HFF-Myc (cell line): ENCODE measurements at places on chromosomes 3 and 15.
A peak's percentile ranks its signal among the peaks of the same experiment; 100 is the strongest.

GRCh38 chr3:179146911-179147513 is 1.1 kb upstream of the PIK3CA start:
- DNase-seq = peak; percentile 47

DNA sequence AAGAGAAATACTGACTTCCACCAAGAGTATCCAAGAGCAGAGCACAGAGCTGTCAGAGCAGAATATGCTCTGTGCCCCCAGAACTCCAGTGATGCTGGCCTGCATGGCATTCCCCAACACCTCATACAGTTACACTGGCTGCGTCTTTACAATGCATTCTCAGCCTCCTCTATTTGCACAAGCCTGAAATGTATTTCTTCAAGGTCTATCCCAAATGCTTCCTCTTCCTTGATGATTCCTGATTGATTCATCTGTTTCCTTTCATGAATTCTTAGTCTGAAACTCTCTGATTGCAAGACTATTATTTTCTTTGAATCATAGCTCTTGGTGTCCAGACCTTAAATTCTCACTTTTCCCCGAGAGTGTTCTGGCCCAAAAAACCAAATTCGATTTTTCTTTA is 664.7 kb downstream of the MECOM start:
- DNase-seq = no peak

- DNase-seq = no peak
Measured at GRCh38 chr3:14617508-14618023, 34.0 kb upstream of the CCDC174 start.

GRCh38 chr3:61564395-61565059 is 3.2 kb downstream of the PTPRG start:
- peak; percentile 20 for DNase-seq

- no peak for DNase-seq
Measured at GRCh38 chr3:46609212-46609721, 3.1 kb upstream of the FAM240A start.

DNA sequence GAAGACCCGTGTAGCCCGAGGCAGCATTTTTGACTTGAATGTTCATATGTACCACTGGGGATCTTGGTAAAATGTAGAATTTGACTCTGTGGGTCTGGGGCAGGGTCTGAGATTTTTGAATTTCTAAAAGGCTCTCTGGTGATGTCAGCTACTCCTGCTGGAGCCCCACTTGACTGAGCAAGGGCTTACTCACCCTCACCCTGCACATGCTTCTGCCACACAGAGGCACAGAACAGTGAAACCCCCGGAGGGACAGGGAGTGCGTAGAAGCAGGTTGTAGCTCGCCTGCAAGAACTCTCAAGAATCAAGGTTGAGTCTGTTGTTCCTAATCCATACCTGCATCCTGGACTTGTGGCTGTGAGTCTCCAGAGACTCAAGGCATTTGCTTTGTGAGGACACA is 41.1 kb downstream of the SLCO3A1 start:
- DNase-seq = no peak

DNA sequence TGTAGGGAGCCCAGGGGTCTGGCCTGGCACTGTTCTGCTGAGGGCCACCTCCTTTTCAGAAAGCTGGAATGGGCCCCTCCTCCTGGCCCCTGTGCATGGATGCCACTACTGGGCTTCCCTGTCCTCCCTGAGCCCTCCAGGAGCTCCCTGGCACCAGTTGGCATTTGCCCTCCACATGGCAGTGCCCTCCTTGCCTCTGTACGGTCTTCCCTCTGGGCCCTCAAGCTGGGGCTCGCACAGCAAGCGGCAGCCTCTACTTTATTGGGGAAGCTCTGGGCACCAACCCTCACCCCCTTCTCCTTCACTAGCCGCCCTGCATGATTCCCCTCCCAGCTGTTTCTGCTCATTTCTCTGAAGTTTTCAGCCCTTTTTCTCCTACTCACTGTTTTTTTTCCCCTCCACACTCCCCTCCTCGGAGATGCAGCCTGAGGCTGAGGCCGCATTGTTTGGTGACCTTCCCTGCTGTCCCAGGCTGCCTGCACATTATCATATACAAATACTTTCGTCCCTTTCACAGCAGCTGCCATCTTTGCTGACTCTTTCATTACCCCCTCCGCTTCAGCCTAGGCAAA is 127.3 kb downstream of the EEFSEC start:
- DNase-seq = no peak

DNA sequence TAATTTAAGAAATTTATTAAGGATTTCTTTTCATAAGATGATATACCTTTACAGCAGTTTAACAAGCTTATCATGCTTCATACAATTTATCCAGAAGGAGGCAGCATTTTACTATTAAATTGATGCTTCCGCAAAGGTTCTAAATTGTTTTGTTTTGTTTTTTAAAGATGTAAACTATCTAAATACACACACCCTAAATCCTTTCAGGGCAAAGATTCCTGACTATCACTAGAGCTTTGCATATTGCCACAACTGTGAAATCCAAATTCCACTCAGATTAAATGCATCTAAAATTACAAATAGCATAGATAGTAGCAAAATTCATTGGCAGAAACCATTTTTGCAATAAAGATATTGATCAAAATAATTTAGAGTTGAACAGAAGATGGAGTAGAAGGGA is 44.5 kb upstream of the CCNL1 start:
- DNase-seq = no peak

- DNase-seq = no peak
Measured at GRCh38 chr3:155356594-155357370, 63.3 kb upstream of the STRIT1 start.
